ENCODE measurements at places on chromosomes 6 and 20.

DNA sequence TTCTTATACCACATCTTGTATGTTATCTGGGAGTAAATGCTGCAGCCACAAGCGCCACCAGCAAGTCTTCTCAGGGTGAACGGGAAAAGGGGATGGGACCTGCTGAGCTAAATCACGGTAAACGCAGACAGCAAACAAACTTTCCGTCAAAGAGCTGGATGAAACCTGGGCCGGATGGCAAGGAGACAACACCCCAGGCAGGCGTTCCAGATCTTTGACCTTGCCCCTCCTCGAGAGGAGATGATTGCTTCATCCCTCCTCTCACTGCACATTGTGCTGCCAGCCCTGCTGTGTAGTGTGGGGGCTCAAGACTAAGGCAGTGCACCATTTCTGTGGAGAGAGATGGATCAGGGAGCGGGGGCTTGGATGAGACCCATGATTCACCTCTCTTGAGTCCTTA, 9.8 kb downstream of the RAET1E start:
- DNase-seq: no peak

DNA sequence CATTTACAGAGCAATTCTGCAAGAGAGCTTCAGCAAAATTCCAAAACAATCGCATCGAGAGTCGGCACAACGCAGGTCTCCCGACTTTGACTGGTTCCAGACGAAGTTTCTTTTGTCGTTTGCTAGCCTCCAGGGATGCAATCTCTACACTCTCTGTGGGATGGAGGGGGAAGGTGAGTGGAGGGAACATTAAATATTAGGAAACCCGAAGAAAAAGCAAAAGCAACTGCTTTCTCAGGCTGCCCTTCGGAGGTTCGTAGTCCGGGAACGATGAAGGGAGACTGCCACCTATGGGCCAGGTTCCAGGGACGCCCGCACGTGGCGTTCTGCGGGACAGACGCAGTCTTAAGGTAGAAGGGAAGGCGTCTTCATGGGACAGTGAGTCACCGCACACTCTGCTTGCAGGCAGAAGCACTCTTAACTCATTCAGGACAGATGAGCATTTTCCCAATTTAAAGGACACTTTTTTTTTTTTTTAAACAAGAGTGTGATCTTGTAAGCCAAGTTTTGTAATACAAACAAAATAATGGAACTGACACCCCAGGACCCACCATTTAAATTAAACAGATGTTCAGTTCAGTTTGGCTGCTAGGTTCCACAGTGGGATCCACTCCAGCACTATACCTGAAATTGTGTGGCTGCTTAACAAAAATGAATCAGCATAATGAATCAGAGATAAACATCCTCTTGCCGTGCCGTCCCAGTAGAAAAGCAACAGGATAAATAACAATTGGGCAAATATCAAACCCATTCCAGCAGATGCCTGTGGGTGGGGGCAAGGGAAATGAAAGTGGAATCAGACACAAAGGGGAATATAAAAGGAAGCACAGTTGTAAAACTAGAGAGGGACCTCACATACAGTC, 65.8 kb upstream of the ARMC2 start:
- DNase-seq: peak; percentile 36

DNA sequence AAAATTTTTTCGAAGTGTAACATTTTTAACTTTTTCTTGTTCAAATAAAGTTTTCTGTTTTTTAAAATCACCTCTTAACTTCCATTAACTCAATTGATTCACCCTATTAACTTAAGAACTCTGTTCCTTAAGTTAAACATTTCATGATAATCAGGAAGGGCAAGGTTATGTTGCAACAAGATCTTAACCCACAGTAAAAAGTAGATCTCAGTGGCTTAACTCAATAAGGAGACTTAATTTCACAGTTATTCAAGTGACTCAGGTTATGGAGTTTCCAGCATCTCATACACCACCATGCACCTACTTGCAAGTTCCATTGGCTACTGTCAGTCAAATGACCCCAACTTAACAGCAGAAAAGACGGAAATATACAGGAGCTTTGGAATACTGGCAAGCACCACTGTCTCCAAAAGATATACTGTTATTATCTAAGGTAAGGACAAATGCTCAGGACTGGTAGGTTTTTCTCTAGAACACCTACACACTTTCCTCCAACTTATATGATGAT, 11.2 kb downstream of the HLA-DQB1 start:
- DNase-seq: no peak

DNA sequence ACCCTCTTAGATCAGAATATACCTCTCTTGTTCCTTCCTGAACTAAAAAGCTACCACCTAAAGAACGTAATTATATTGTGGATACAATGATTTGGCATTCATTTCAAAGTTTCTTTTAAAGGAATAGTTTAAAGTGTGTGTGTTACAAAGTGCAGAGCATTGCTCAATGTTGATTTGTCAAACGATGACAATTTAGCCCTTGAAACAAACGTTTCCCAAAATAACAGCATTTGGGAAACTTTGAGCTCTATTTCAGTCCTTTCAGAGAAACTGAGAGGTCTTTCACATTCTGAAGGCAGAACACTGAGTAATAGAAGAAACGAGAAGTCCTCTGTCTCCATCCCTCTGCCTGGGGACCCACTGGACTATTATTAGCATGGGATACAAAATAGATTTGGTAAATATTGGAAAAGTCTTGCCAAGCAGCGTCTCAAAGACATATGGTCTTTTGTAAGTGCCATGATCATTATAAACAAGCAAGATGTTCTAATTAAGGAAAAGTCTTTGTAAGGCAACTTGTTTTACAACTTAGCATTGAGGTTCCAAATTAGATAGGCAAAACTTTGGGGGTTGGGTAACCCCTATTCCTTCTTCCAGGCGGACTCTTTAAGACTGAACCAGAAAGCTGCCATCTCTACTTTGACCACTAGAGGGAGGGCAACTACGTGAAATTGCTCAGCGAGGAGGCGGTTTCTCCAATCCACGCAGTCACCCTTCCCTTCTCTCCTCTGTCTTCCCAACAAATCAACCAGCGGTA, 208.8 kb downstream of the RNF144B start:
- peak; percentile 28 for DNase-seq

GRCh38 chr6:46137387-46137786, 7.6 kb downstream of the ENPP4 start:
- no peak for DNase-seq

GRCh38 chr6:125818772-125819260, 28.1 kb downstream of the NCOA7 start:
- no peak for DNase-seq

GRCh38 chr6:165858586-165858985, 195.5 kb upstream of the PDE10A start:
- no peak for DNase-seq

DNA sequence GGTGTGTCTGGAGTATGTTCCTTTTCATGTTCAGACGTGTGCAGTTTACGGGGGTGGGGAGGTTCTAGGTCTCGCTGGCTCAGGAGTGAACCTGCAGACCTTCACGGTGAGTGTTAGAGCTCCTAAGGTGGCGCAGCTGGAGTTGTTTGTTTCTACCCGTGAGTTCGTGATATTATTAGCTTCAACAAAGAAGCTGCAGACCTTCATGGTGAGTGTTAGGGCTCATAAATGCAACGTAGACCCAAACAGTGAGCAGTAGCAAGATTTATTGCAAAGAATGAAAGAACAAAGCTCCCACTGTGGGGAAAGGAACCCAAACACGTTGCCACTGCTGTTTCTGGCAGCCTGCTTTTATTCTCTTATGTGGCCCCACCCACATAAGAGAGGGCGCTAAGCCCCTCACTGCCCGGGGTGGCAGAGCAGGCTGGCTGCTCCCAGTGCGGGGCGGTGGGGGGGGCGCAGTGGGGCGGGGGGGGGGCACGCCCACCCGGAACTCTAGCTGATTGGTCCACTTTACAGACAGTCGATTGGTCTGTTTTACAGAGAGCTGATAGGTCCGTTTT, 41.3 kb upstream of the GMPR start:
- no peak for DNase-seq

DNA sequence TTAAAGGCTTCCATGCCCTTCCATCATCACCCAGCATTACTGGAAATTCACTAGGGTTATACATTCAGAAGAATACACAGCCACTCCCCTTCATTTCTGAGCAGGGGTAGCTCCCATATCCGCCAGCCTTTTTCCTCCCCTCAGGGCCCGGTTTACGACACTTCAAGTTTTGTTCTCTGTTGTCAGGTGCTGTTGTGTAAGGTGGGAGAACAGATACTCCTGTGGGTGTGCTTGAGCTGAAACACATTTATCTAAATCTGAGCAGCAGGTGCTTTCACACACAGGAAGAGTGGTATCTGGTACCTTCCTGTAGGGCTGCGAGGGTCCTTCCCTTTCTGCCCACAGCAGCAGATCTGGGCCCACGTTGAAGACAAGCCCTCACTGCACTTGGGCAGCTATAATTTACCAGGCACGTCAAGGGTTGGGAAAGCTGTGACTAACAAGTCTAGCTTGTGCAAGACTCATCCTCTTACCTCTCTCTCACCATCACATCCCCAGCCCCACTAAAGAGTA, 215.8 kb upstream of the RREB1 start:
- no peak for DNase-seq

- DNase-seq: no peak
Measured at GRCh38 chr6:149852881-149853280, 11.3 kb downstream of the LRP11 start.

DNA sequence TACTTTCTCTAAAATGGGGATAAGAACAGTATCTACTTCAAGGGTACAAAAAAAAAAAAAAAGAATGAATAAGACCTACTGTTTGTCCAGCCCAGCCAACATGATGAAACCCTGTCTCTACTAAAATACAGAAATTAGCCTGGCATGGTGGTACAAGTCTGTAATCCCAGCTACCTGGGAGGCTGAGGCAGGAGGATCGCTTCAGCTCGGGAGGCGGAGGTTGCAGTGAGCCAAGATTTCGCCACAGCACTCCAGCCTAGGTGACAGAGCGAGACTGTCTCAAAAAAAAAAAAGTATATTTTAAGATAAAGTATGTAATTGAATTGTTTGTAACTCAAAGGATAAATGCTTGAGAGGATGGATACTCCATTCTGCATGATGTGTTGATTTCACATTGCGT, 2.0 kb downstream of the BLTP3A start:
- DNase-seq: no peak

DNA sequence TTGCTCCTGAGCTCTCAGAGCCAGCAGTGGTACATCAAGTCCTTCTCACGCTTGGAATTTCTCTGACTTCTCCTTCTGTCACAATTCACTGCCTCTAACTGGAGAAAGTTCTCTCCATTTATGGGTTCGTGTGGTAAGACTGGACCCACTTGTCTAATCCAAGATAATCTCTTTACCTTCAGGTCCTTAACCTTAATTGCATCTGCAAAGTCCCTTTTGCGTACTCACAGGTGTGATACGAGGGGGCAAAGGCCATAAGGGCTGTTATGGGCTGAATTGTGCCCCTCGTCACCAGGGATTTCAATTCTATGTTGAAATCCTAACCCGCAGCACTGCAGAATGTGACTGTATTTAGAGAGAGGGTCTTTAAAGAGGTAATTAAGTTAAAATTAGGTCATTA, 27.5 kb upstream of the TBC1D22B start:
- DNase-seq: no peak

DNA sequence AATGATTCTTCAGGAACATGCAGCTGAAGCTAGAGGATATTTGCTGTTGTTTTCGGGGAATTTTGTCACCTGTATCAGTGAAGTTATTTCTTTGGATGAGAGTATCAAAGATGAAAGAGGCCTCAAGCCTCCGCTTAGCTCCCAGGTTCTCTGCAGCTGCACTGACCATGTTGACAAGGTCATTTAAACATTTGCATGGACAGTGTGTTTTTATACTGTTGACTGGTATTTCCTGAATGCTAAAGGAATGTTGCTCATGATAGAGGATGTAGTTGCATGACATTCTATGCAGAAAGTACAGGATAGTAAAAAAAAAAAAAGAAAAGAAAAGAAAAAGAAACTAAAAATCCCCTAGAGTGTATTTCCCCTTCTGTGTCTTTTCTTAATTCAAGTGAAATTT, 165.6 kb upstream of the LAMP5 start:
- no peak for DNase-seq

DNA sequence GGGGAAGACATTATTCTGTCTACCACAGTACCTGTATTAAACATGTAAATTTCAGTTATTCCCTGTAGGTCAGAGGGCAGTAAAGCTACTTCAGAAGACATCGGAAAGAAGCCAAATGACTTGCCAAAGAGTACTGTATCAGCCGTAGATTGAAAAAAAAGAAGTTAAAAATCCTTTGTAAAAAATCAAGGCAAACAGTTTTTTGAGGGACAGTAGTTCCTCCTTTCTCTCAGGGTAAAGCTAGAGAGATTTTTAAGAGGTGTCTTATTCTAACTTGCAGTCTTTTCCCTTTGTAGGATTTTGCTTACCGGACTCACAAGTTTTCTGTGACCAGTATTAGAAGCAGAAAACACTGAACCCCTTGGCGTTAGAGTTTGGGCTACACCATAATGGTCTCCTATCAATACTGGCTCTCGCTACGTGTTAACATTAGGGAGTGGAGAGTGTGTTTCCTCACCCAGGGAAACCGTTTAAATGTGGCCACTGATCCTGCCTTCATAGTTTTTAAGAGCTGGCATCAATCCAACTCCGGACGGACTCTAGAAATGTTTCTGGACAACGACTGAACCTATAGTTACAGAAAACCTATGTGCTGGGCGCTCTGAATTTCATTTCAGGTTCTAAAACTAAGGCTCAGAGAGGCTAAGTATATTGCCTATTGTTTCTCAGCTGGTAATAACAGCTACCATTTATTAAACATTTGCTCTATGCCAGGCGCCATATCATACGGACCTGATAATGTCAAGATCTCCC, 1.3 kb upstream of the ASXL1 start:
- DNase-seq: no peak

- DNase-seq: no peak
Measured at GRCh38 chr20:52731093-52731492, 241.1 kb upstream of the TSHZ2 start.

DNA sequence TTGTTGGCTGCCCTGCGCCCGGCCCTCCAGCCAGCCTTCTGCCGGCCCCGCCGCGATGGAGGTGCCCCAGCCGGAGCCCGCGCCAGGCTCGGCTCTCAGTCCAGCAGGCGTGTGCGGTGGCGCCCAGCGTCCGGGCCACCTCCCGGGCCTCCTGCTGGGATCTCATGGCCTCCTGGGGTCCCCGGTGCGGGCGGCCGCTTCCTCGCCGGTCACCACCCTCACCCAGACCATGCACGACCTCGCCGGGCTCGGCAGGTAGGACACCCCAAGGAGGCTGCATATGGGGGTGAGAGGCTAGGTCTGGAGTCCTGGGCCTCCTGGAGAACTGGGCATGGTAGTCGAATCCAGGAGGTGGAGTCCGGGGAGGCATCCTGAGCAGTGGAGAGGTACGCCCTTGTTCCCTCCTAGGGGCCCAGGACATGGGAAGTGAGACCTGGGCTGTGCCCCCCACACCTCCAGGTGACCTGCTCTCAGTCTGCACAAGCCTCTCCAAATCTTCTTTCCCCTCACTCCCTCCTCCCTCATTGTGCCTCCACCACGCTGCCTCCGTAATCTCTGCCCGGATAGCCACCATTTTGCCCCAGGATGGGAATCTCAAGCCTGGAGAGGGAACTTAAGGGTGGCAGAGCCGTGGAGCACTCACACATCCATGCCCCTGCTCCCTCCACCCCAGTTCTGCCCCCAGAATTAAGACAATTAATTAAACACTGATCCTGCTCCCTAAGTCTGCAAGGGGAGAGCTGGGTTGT, 541 bp downstream of the CDC25B start:
- no peak for DNase-seq
